Activated naive CD8-positive, alpha-beta T cell treated with anti-CD3 and anti-CD28 coated beads, Interleukin-2, amount 10 ng/mL, durations not matched to agents 7 days and 5 days (primary cell): ENCODE measurements at places on chromosomes 6 and 20. TPM values are rescaled to one million over a fixed set of nuclear protein-coding genes. Genes with fewer than 3 reads are reported as not detected.
A peak's percentile ranks its signal among the peaks of the same experiment; 100 is the strongest.

Gene MYCT1
- not detected for total RNA-seq

GRCh38 chr6:104286641-104287040, 573.1 kb downstream of the HACE1 start:
- H3K36me3 ChIP-seq = no peaks in the 10 kb centered on the region
- no peak overlapping the region for H3K27ac ChIP-seq
- no peak overlapping the region for H3K4me3 ChIP-seq
- no peaks in the 10 kb centered on the region for H3K27me3 ChIP-seq
- H3K4me1 ChIP-seq = no peaks in the 10 kb centered on the region

Gene SIGLEC1
- total RNA-seq = 0.20 TPM

Gene HMGA1
- 233 TPM for total RNA-seq

Gene RAET1G
- total RNA-seq = not detected

GRCh38 chr6:159981071-159981402, 12.2 kb downstream of the IGF2R start:
- H3K27ac ChIP-seq = peak overlapping the region; percentile 91
- H3K36me3 ChIP-seq = peaks cover 2% of the 10 kb centered on the region

Gene OR2J3
- not detected for total RNA-seq

- peaks cover 8% of the 10 kb centered on the region for H3K4me1 ChIP-seq
- DNase-seq = no peak
- no peak overlapping the region for H3K4me3 ChIP-seq
- no peaks in the 10 kb centered on the region for H3K27me3 ChIP-seq
Measured at GRCh38 chr6:128124713-128125112, 223.9 kb upstream of the THEMIS start.

Gene BPIFB1
- total RNA-seq = not detected

Gene HECA
- total RNA-seq = 73.3 TPM

Gene SOBP
- 1.4 TPM for total RNA-seq
